ENCODE measurements at places on chromosomes 3 and 15. TPM values are rescaled to one million over a fixed set of nuclear protein-coding genes. Genes with fewer than 3 reads are reported as not detected.

DNA sequence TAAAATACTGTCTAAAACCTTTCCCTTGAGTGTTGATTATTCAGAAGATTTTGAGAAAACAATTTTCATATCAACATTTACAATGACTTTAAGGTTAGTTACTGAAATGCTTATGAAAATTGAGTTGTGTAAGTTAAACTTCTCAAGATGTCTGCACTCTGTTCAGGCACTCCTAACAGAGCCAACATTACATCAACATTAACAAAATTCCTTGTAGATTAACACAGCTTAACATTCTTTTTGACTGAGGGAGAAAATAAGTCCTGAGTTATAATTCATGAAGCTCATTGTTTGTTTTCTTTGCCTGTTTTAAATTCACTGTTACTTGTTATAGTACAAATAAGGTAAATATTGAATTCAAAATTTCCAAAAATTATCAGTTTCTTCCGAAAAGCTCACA, 9.0 kb downstream of the ACKR4 start:
- DNase-seq, result no peak

GRCh38 chr3:84487296-84487695, 471.5 kb upstream of the CADM2 start:
- no peak for DNase-seq

- DNase-seq, result no peak
These were observed 60.7 kb downstream of the CPA3 start for GRCh38 chr3:148925845-148926244.

GPR62 gene
- total RNA-seq, result not detected

DNA sequence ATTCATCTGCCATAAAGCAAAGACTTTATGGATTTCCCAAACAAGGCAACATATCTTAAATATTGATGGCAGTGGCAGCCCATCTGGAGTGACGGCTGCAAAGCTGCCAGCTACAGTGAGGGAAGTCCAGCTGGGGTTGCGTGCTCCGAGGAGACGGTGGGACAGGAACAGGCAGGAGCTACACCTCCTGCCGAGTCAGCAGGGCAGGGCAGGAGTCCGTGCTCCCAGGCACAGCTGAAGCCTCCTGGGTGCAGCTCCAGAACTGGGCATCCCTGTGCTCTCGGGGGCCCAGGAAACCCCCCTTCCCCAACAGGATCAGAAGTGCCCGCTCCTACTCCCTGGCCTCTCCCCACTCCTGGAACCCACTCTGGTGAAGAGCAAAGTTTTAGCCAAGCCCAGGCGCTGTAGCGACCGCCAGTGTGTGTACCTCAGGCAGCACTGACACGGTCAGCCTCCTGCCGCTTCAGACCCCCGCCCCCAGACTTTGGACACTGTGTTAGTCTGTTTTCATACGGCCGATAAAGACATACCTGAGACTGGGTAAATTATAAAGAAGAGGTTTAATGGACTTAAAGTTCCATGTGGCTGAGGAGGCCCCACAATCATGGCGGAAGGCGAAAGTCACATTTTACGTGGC, 556.4 kb upstream of the CCDC54 start:
- DNase-seq, result no peak

GOLIM4 gene
- total RNA-seq, result 60.2 TPM

HERC2 gene
- total RNA-seq, result 50.1 TPM

DNA sequence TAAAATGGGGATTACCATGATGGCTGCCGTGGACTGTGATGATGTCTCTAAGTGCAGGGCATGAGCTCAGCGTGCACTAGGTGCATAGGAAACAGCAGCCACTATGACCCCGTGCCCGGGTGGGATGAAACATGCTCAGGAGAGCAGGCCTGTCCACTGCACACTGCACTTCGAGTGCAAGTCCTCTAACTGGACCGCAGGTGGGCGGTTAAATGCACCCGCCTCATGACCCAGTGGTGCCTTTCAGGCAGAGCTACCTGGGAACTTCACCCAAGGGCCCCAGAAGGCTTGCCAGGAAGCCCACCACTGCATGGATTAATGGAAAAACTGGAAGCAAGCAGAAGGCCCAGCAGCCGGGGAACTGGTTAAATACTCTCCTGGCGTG, 34.0 kb downstream of the PRKCD start:
- DNase-seq, result no peak

PCSK6 gene
- 14.1 TPM for total RNA-seq

- DNase-seq, result peak; percentile 67
These were observed 11.7 kb downstream of the ABCC5 start for GRCh38 chr3:184005941-184006507.

SLC7A14 gene
- 1.8 TPM for total RNA-seq

NR1I2 gene
- 0.11 TPM for total RNA-seq

DNA sequence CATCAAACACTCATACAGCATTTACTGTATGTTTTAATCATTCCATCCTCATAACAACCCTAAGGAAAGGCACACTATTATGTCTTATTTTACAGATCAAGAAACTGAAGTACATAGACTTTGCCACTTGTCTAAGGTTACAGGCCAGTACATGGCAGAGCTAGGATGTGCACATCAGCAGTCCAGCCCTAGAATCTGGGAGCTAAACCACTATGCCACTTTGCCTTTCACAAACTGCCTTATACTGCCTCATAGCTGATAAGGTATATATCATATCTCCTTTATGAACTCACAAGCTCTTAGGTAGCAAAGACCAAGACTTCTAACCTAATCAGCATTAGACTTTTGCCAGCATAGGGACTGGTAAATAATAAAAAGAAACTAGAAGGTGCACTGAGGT, 49.1 kb downstream of the MYO9A start:
- no peak for DNase-seq

- DNase-seq, result peak; percentile 17
These were observed 38.2 kb upstream of the MAGI1 start for GRCh38 chr3:66076861-66077470.

GRCh38 chr3:28575100-28575745, 226.6 kb upstream of the AZI2 start:
- no peak for DNase-seq

DNA sequence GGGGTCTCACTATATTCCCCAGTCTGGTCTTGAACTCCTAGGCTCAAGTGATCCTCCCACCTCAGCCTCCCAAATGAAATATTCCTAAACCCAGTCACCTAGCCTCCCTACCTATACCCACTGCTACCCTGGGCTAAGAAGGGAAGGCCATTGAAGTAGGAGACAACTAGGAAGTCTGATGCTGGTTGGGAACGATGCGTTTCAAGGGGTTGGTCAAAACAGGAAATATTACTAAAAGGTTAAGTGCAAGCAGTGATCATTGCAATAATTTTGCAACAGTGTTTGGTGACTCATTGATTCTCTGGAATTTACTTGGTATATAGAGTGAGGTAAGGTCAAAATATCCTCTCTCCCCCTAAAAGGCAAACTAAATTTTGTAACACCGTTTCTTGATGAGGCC, 4.6 kb upstream of the UQCRC1 start:
- no peak for DNase-seq

DNA sequence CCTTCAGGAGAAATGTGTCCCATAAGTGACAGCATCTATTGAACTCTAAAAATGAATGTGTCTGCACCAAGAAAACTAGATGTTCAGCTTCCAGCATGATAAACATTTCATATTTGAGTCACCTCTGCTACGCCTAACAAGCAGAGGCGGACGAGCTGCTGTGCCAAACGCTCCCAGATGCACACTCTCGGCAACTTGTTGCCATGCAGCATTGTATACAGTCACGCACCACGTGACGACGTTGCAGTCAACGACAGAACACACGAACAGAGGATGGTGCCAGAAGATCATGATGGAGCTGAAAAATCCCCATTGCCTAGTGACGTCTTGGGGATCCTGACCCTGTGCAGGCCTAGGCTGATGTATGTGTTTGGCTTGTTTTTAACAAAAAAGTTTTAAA, 137.5 kb downstream of the XXYLT1 start:
- DNase-seq, result no peak

GRCh38 chr3:13294442-13295351, 125.4 kb downstream of the NUP210 start:
- DNase-seq, result no peak

DNA sequence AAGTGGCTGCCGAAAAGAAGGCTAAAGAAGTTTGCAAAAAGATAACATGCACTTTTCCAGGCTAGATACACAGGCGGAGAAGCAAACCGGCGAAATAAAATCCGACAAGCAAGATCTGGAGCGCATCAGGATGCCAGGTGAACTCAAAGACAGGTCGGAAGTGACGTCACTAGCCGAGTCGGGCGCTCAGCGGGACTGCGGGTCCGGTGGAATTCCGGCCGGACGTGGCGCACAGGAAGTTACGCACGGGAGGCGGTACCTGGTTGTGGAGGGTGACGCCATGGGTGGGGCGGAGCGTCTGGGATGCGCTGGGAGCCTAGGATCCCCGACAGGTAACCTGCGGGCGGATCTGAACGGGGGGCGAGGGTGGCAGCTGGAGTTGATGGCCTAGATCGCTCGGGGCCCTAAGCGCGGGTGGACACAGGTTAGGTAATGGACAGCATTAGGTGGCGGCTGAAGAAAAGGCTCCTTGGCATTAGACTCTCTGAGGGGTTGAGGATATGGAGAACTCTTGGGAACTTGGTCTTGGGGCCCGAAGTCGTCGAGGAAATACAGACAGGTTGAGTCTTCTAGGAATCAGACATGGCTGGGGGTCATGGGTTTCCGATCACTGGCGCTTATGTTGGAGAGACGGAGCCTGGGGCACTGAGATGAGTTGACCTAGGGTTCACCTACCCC, 29.0 kb upstream of the EHHADH start:
- DNase-seq, result peak; percentile 95

DNA sequence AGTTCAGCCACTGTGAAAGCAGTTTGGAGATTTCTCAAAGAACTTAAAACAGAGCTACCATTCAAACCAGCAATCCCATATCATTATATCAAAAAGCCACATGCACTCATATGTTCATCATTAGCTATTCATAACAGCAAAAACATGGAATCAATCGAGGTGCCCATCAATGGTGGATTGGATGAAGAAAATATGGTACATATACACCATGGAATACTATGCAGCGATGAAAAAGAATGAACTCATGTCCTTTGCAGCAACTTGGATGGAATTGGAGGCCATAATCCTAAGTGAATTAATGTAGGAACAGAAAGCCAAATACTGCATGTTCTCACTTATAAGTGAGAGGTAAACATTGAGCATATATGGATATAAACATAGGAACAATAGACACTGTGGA, 32.1 kb downstream of the IMPG2 start:
- no peak for DNase-seq

Data from urinary bladder (tissue), 4 donors.